ENCODE measurements at places on chromosomes 4 and X.

- DNase-seq: no peak
These were observed 735.3 kb downstream of the PCDH18 start for GRCh38 chr4:136796953-136797352.

- no peak for DNase-seq
These were observed 63.9 kb upstream of the PTPN13 start for GRCh38 chr4:86530183-86530582.

GRCh38 chrX:154436983-154437752, at the start of gene GDI1:
Gene GDI1 (plus strand): TSS chrX:154437154. CDS start chrX:154437255, 101 bp downstream.
- peak; percentile 73 for DNase-seq

- no peak for DNase-seq
These were observed 453.0 kb downstream of the PCDH11X start for GRCh38 chrX:92232182-92232581.

DNA sequence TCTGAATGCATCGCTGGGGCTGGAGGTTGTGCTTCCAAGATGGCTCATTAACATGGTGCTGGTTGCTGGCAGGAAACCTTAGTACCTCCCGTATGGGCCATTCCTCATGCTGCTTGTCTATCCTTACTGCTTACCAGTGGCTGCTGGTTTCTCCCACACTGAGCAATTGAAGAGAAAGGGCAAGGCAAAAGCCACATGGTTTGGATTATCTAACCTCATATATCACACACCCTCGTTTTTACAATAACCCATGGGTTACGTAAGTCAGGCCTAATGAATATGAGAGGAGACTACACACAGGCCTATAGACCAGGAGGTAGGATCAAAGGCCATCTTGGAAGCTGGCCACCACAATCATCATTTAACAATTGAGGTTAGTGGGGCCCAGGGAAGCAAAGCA, 141.8 kb upstream of the EDNRA start:
- DNase-seq: no peak

- DNase-seq: no peak
These were observed 23.0 kb downstream of the ZNF721 start for GRCh38 chr4:475962-476361.

DNA sequence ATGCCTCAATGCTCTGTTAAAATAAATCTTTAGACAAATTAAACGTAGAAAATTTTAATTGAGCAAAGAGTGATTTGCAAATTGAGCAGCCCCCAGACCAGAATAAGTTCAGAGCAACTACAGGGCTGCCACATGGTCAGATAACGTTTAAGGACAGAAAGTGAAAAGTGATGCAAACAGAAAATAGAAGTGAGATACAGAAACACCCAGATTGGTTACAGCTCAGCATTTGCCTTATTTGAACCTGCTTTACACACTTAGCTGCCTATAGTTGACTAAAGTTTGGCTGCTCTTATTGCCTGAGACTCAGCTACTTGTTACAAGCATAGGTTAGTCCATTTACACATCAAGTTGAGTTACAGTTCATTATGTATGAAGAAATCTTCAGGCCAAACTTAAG, 1800.8 kb upstream of the PCDH10 start:
- no peak for DNase-seq

- no peak for DNase-seq
These were observed 178.7 kb upstream of the RBPJ start for GRCh38 chr4:26141911-26142638.

GRCh38 chr4:37393321-37393720, 148.8 kb downstream of the NWD2 start:
- no peak for DNase-seq

GRCh38 chr4:114597410-114598115, 1.0 kb upstream of the UGT8 start:
- DNase-seq: no peak
